Stimulated activated naive CD8-positive, alpha-beta T cell treated with anti-CD3 and anti-CD28 coated beads, Interleukin-15, amount 100 ng/mL, for 72 hours (primary cell): ENCODE measurements at places on chromosomes 1 and 21.

GRCh38 chr1:82160036-82160435 is 359.3 kb downstream of the ADGRL2 start:
- no peak for DNase-seq

DNA sequence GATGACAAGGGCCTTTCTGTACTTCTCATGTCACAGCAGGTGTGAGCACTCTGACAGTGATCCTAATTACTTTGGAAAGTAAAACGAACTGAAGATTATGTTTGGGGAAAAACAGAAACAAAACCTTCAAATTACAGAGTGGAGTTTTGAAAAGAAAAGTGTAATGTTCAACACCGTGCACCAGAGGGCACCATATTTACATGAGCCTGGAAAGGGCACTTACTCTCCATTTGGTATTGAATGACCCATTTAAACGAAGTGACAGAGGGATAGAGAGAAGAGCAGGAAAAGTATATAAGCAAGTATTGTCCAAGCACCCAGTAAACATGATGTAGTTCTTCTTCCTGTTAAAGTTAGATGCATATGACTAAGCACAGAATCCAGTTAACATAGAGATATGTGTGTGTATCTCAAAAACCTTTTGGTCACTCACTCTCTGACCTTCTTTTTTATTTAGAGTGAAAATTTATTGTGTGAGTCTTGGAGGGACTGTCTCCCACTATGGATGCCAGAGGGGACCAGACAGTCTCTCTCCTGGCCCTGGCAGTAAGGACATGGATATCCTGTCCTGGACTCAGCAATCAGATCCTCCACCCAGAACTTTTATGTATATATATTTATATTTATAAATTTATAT is 3.8 kb upstream of the RGSL1 start:
- no peak for DNase-seq

- DNase-seq = no peak
Observed at GRCh38 chr1:150622303-150622975, 7.0 kb downstream of the ENSA start.

DNA sequence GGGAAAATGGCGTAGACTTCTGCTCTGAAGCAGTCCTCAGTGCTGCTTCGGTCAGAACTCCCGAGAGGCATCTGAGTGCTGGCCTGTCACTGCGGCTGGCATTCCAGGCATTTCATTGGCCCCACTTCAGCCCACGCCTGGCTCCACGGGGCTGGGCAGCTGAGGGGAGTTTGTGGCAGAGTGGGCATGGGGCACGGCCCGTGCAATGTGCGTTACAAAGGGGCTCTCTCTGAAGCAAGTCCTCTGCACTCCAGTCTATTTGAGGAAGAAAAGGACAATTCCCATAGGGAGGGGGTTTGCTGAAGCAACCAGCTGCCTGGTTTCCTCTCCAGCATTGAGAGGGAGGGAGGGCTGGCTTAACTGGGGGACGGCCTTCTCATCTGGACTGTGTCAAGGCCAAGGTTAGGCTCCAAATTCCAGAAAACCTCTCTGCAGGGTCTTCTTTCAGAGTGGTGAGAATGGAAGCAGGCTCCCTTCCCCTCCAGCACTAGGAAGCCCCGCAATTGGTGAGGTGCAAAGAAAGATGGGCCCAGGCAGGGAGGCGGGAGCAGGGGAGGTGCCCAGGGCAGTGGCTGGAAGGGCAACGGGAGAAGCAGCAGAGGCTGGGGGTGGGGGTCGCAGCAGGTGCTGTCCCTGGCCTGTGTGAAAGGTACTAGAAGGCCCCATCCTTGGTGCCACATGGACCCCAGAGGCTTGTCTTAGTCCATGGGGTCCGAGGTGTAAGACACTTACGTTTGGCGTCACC is 21.1 kb upstream of the GPR157 start:
- no peak for DNase-seq

DNA sequence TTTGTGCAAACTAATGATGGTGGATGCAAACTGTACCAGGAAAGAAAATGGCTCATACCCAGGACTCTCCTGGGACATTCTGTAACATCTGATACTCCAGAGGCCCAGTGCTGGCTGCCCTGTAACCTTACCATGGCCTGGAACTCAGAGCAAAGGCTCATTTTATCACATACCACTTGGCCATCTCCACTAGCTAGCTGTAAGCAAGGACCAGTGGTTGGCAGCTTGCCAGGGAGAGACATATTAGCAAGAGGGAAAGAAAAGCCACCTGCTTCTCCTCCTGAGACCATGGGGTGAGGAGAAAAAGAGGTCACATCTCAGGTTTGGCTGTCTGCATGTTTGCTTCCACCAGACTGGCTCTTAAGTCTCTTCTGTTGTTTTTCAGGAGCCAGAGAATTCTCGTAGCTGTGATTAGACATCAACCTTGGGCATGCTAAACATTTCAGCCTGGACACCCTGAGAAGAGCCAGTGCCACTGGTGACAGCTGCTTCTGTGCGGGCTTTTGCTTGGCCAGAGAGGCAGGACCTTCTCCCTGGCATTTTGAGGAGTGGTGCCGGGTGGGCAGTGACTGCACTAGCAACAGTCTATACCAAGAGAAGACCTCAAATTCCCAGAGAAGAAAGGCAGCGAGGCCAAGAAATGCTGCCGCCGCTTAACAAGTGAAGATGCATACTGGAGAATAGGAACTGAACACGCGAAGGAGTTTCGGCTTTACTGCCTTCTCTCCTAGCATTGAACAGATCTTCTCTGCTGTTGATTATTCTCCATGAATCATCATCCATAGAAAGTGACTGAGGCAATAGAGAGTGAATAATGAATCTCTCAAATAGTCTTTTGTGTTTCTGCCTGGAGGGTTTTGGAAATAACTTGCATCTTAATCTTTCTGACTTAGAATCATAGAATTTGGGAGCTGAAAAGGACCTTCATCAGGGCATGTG is 6.7 kb upstream of the INKA2 start:
- no peak for DNase-seq

GRCh38 chr1:231163830-231164427 is 2.1 kb downstream of the TRIM67 start:
- no peak for DNase-seq

GRCh38 chr21:25412100-25412499 is 195.2 kb downstream of the MRPL39 start:
- no peak for DNase-seq

DNA sequence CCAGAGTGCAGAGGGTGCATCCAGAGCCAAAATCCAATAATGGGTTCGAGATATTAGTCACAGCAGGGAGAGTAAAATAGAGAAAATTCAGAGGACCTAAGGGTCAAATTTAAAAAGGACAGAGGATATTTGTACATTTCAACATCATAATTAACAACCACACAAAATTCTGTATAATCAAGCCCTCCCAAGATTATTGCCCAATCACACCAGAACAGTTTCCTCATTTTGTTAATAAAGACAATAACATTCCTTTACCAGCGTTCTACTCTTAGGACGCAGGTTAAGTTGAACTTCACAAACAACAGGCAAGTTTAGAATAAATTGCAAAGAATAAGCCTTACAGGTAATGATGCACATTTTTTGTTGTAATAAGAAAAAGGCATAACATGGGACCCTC is 462.8 kb downstream of the PTPRC start:
- no peak for DNase-seq

- peak; percentile 60 for DNase-seq
Observed at GRCh38 chr1:110196917-110197765, 13.0 kb upstream of the KCNC4 start.

- DNase-seq = no peak
Observed at GRCh38 chr1:20850021-20850420, 62.9 kb upstream of the HP1BP3 start.

GRCh38 chr1:179865377-179865776 is 12.2 kb downstream of the TOR1AIP2 start:
- no peak for DNase-seq

GRCh38 chr1:203478231-203478630 is 2.6 kb downstream of the PRELP start:
- no peak for DNase-seq

DNA sequence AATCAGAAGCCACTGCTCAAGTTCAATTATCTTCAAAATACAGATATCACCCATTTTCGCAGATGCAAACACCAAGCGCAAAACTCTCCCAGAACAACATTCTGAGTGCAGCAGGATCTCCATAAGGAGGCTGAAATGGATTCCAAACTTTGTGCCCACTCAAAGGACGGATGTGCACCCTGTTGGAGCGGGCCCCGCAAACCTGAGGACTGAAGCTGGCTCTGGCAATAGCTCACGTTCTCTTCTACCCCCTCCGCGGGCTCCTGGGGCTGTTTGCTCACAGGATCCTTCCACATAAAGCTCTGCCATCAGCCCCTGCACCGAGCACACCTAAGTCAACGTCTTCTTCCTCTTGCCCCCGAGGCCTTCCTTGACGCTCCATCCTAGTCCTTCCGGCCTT is 11.7 kb upstream of the RCSD1 start:
- DNase-seq = no peak

- DNase-seq = peak; percentile 52
Observed at GRCh38 chr1:36609241-36610027, 126.7 kb upstream of the CSF3R start.

DNA sequence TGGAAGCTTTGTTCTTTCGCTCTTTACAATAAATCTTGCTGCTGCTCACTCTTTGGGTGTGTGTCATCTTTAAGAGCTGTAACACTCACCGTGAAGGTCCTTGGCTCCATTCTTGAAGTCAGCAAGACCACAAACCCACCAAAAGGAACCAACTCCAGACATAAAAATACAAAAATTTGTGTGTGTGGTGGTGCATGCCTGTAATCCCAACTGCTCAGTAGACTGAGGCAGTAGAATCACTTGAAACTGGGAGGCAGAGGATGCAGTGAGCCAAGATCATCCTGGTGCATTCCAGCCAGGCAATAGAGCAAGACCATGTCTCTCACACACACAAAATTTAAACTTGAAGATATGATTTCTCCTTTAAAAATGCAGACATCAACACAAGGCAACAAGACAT is 1431.7 kb upstream of the B3GALT2 start:
- DNase-seq = no peak

DNA sequence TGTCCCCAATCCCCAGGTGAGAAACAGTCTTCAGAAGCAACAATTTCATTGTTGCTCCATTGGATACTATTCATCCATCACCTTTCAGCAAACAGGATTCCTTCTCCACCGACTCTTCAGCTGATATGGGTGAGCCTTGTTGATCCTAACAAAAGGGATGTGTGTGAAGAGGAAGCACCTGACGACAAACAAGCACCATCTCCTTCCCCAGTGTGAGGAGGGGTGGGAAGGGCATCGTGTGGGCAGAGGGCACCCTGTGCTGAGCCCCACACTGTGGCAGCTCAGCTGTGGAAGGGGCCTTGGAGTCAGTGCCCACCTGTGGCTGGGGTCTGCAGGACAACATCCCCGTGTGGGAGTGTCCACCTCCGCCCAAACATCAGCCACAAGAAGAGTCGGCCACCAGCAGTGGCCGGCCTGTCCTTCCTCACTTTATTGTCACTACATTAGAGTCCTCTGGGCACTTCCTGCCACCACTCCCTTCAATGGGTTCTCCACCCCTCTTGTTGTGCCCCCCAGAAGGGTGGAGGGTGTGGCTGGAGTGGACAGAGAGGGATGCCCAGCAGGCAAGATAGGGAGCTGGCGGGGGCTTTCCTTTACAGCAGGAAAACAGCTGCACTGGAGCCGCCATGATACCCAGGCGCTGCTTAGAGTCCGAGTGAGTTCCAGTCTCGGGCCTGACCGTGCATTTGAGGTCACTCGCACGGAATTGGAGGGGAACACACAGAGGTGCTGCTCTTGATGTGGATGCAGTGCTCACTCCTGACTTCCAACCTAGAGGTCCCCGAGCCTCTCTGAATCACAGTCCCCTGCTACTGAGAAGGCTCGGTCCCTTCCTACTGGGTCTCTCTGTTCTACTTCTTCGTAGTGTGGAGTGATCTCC is 40.9 kb downstream of the VPS26C start:
- no peak for DNase-seq

GRCh38 chr1:60390593-60391282 is 317.2 kb upstream of the C1orf87 start:
- DNase-seq = no peak
